ENCODE measurements at places on chromosomes 5 and 9. TPM values are rescaled to one million over a fixed set of nuclear protein-coding genes. Genes with fewer than 3 reads are reported as not detected.

GRCh38 chr9:109256336-109256735 lies 64.5 kb downstream of the EPB41L4B start:
- no peak for DNase-seq

DNA sequence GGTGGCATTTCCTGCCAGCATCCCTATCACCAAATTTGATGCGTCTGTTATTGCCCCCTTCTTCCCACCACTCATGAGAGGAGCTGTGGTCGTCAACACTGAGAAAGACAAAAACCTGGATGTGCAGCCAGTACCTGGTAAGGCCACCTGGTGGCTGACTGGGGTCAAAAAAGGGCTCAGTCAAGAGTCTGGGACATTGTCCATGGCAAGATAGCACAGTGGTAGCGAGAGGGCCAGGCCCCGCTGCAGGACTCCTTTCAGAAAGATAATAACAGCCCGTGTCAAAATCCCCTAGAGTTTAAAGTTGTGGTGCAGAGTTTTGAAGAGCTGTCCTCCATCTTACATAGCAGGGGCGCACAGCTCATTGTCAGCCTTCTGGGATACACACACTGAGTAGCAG lies 40.8 kb downstream of the CSF1R start:
- no peak for DNase-seq

GRCh38 chr9:129126749-129127618 lies 15.8 kb downstream of the PTPA start:
- no peak for DNase-seq

GRCh38 chr5:90939211-90939610 lies 380.6 kb downstream of the ADGRV1 start:
- no peak for DNase-seq

DNA sequence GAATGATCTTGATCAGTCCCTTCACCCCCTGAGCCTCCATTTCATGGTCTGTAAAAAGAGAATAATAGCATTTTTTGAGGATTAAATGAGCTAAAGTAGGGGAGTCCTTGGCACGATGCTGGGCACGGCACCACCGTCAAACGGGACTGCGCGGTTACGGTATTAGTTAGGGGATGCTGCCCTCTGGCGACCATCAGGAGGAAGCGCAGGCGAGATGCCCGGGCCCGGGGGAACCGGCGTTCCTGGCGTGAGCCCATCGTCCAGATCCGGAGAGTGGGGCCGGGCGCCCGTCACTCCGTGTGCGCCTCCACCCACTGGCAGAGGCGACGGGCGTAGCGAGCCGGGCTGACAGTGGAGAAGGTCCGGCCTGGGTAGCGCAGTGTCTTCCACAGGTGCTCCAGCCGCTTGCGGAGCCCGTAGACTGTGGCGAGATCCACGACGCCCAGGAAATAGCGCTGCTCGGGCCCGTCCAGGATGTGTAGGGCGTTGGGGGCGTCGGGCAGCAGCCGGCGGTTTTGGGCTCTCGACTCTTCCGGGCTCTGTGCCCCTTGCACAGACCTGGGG lies 4.8 kb upstream of the ST6GALNAC4 start:
- peak; percentile 69 for DNase-seq

GRCh38 chr5:157247267-157247666 lies 18.7 kb upstream of the CYFIP2 start:
- no peak for DNase-seq

DNA sequence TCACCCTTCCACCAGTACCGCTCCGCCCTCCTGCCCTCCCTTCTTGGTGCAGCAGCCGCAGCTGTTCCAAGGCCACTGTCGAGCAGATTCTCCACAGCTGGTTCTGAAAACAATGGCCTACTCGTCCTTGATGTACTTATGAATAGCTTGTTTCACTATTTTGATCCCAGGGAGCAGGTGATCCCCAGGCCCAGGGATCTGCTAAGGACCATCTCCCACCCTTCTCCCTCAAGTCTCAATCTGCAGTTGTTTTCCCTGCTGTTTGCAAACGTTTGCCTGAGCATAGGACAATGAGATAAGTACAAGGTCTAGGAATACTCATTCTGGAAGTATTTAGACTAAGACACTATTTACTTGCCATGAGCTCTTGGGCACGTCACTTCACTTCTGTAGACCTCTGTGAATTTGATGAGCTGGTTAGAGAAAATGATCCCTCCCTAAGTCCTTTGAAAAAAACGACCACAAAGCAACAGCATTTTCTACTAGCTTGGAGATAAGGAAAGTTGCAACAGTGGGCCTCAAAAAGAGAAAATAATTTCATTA lies 1.8 kb downstream of the LURAP1L start:
- no peak for DNase-seq

Gene MELK
- 13.8 TPM for polyA plus RNA-seq

- no peak for DNase-seq
Observed at GRCh38 chr9:133485531-133486260, 6.8 kb upstream of the SLC2A6 start.

Gene PCA3
- polyA plus RNA-seq = 0.86 TPM

Gene CNTNAP3
- polyA plus RNA-seq = not detected

Gene CD74
- polyA plus RNA-seq = 288 TPM

Gene C9
- polyA plus RNA-seq = not detected

GRCh38 chr5:18740301-18740700 lies 1106.0 kb downstream of the TAF11L14 start:
- DNase-seq = no peak

Gene SOWAHA
- 72.0 TPM for polyA plus RNA-seq

Gene PCDHGC4
- not detected for polyA plus RNA-seq

Gene ELAVL2
- not detected for polyA plus RNA-seq

DNA sequence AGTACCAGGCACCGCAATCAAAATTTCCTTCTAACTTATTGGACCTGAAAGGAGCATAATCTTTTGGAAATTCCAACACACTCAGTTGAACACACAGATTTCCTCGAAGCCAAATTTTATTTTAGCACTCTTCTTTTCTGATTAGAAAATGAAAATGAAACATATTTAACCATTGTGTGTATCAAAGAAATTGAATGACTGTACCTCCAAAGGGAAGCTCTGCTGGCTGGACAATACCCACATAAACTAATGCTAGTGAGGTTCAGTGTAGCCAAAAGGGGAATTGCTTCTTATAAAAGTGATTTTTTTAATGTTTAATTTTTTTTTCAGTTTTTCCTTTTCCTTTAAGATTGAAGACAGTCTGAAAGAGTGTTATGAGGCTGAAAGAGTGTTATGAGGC lies 239.6 kb upstream of the NREP start:
- DNase-seq = no peak

Gene ACOT12
- polyA plus RNA-seq = 0.22 TPM

All from small intestine (tissue), 16 donors.